Fibroblast of skin of left quadriceps (primary cell): ENCODE measurements at places on chromosomes 5 and 9.

DNA sequence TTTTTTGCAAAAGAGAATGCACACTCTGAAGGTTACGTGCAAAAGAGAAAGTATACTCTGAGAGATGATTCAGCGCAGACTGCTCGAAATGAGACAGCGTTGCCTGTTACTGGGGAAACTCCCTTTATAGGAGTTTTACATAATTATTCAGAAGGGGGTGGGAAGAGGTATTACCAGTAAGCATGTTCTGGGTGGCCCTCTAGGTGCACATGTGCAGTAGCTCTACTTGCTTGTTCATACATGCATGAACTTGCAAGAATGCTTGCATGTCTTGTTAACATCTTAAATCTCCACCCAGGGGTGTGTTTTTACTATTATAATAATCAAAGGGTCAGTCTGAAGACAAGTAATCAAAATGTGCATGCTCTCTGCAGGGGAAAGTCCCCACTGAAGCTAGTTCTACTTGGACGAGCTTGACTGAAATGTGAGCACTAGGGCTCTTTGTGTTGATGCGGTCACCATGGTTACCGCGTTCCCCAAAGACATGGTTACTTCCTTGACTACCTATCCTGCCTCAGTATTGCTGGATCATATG is 75.5 kb downstream of the SGCD start:
- DNase-seq: no peak

- DNase-seq: no peak
Measured at GRCh38 chr9:128610897-128611296, 45.8 kb downstream of the DYNC2I2 start.

GRCh38 chr5:148998174-148998797 is 64.6 kb downstream of the SH3TC2 start:
- no peak for DNase-seq

GRCh38 chr9:78325343-78325742 is 28.4 kb downstream of the PSAT1 start:
- peak; percentile 28 for DNase-seq

- DNase-seq: no peak
Measured at GRCh38 chr9:124221676-124222075, 36.1 kb upstream of the NEK6 start.

DNA sequence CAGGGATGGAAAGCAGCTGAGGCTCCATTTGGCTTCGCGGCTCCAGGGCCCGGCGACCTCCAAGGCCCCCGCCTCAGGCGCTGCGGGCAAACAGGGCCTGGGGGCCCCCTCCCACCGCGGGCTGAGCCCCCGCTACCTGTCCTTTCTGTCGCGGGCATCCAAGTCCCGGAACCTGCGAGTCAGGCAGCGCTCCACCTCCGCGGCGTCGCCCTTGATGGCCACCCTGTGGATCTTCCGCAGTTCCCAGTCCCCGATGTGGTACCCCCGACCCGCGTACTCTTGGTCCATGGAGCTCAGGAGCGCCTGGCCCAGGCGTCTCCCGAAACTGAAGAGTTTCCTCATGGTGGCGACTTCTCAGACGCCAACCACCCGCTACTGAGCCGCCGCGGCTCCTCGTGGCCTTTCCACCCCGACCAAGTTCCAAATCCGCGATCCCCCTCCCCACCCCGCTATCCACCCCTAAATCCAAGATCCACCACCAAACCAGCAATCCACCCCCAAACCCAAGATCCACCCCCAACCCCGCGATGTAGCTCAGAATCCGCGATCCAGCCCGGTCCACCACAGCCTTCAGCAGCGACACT is 86.5 kb upstream of the CCDC180 start:
- DNase-seq: no peak

DNA sequence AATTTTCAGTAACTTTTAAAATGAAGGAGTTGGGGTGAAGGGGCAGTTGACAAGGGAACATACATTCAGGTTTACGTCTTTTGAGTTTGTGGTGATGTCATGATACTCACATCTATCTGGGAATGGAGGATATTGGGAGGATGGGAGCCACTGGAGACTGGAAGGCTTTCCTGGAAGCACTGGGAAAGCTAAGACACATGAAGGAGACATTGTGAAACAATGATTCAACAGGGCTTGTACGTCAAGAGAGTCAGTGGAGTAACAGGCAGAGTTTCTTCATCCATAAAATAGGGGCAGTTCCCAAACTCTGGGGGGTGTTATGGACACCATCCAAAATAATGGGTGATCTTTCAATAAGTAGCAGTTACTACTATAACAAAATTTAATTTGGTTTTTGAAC is 572.8 kb downstream of the CCDC171 start:
- DNase-seq: no peak
